ENCODE measurements at places on chromosomes 3 and 15. TPM values are rescaled to one million over a fixed set of nuclear protein-coding genes. Genes with fewer than 3 reads are reported as not detected.

Gene SEMA7A
- 0.38 TPM for total RNA-seq

Gene SAMD7
- total RNA-seq, result not detected

Gene SH2D7
- total RNA-seq, result not detected

Gene MCF2L2
- total RNA-seq, result 0.34 TPM

Gene CCDC54
- total RNA-seq, result not detected

Gene IL17RE
- total RNA-seq, result 27.9 TPM

Gene ABI3BP
- total RNA-seq, result 130 TPM

Gene SPSB4
- total RNA-seq, result 0.38 TPM

Gene ARNT2
- 0.16 TPM for total RNA-seq

Gene CCR2
- total RNA-seq, result 1.8 TPM

Gene DNAJA4
- total RNA-seq, result 20.0 TPM

Gene ACSBG1
- total RNA-seq, result not detected

Gene DPPA2
- not detected for total RNA-seq

Gene CCDC13
- total RNA-seq, result not detected

Gene ADGRG7
- not detected for total RNA-seq

Gene CASR
- total RNA-seq, result under 0.01 TPM

Gene ABHD10
- total RNA-seq, result 24.9 TPM

Gene ACKR4
- 0.66 TPM for total RNA-seq

Gene DGKG
- total RNA-seq, result 3.1 TPM

Gene PIERCE2
- 1.5 TPM for total RNA-seq

Gene PAQR9
- total RNA-seq, result not detected

Gene KLHL18
- total RNA-seq, result 10.3 TPM

Gene INAFM2
- 4.0 TPM for total RNA-seq

Gene LSAMP
- 0.98 TPM for total RNA-seq

Gene SLC35G2
- total RNA-seq, result 19.2 TPM

Gene DUOX2
- total RNA-seq, result under 0.01 TPM

Gene CYP11A1
- total RNA-seq, result 2.5 TPM

Gene HEMK1
- 5.9 TPM for total RNA-seq

Gene DOCK3
- 0.44 TPM for total RNA-seq

Gene ATOSA
- total RNA-seq, result 120 TPM

Gene UBE2Q2
- 40.5 TPM for total RNA-seq

Gene TMEM158
- 1.3 TPM for total RNA-seq

Gene PRRT3
- 1.2 TPM for total RNA-seq

Gene SMARCC1
- 26.2 TPM for total RNA-seq

Gene SLC22A14
- not detected for total RNA-seq

Gene DNASE1L3
- 11.5 TPM for total RNA-seq

Gene APBA2
- total RNA-seq, result 1.3 TPM

Gene TMC3
- total RNA-seq, result not detected

Gene MESP2
- 0.57 TPM for total RNA-seq

Gene CTXN2
- total RNA-seq, result not detected

Gene ZDHHC23
- 3.7 TPM for total RNA-seq

Gene ARPC4
- 171 TPM for total RNA-seq
